ENCODE measurements at places on chromosomes 11 and 22. TPM values are rescaled to one million over a fixed set of nuclear protein-coding genes. Genes with fewer than 3 reads are reported as not detected.
A peak's percentile ranks its signal among the peaks of the same experiment; 100 is the strongest.

- DNase-seq, result no peak
- no peaks in the 10 kb centered on the region for H3K4me1 ChIP-seq
Measured at GRCh38 chr11:122861631-122862030, 20.9 kb upstream of the JHY start.

DNA sequence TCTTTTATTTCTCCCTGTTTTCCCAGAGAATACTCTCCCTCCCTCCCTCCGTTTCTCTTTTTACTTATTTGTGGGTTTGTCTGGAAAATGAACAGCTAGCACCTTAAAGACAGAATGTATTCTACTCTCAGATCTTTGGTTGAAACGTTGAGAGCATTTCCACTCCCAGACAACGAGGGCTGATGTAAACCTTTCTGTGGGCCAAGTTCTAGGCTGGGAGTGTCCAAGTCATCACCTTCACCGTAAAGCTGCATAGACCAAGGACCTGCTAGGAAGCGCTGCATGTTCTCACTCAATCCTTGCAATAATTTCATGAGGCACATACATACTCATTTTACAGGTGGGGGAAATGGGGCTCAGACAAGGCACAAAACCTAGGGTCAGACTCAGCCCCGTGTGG is 32.4 kb downstream of the MYH9 start:
- no peaks in the 10 kb centered on the region for H3K27me3 ChIP-seq
- peak overlapping the region; percentile 76 for H3K27ac ChIP-seq
- H3K36me3 ChIP-seq, result no peaks in the 10 kb centered on the region
- DNase-seq, result no peak
- peaks cover 71% of the 10 kb centered on the region for H3K4me1 ChIP-seq
- peak overlapping the region; percentile 32 for H3K4me3 ChIP-seq

- no peaks in the 10 kb centered on the region for H3K36me3 ChIP-seq
- DNase-seq, result no peak
- no peak overlapping the region for H3K4me3 ChIP-seq
- H3K27me3 ChIP-seq, result no peaks in the 10 kb centered on the region
- no peak overlapping the region for H3K27ac ChIP-seq
Measured at GRCh38 chr11:2777386-2777785, 77.6 kb upstream of the KCNQ1OT1 start.

DNA sequence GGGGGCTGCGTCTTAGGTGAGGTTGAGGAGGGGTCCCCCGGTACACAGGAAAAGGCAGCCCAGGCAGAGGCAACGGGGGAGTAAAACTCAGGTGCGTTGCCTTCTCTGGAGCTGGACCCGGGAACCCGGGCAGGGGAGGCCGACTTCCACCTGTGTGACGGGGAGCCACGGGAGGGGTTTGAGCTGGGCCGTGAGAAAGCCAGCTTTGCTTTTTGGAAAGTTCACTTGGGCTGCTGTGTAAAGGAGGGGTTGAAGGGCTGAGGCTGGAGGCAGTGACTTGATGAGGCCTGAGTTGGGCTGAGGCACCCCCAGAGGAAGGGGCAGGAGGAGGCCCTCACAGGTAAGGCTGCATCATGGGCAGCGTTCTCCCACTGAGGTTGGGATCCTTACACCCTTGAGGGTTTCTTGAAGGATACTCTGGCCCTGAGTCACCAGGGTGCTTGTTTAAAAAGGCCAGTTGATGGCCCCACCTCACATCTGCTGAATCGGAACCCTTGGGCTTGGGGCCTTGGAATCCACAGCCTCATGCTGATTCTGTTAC is 47.2 kb downstream of the CHRDL2 start:
- H3K27me3 ChIP-seq, result no peaks in the 10 kb centered on the region
- H3K4me1 ChIP-seq, result peaks cover 19% of the 10 kb centered on the region
- H3K36me3 ChIP-seq, result no peaks in the 10 kb centered on the region

DNA sequence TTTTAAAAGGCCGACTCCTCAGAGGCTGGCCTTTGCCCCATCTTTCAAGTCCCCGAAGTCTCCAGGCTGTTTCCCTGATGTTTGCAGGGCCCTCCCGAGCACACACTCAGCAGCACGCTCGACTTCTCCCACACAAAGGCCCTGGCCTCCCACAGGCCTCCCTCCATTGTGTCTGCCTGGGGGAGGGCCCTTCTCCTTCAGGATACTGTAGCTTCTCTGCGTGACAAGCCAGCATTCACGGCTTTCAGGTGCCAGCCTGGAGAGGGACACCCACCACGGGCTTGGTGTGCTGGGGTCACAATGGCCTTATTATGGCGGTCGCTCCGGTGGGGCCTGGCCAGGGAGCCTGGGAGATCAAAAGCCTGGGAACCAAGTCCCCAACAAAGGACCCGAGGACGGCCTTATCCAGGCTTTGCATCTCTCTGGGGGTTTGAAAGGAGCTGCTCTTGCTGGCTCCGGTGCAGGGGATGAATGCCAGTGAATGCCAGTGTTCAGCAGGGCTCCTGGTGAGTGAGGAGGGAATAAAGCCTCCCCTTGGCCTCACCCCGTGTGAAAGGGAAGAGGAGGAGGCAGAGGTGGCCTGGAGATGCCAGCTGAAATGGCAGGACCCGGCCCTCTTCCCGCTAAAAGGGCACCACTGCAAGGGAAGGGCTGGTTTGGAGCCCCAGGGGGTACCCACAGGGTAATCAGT is 55.0 kb downstream of the TRAF6 start:
- peak overlapping the region; percentile 64 for H3K27ac ChIP-seq
- no peaks in the 10 kb centered on the region for H3K36me3 ChIP-seq
- H3K27me3 ChIP-seq, result no peaks in the 10 kb centered on the region
- peaks cover 17% of the 10 kb centered on the region for H3K4me1 ChIP-seq
- DNase-seq, result no peak

GRCh38 chr11:12534549-12534948 is 139.7 kb upstream of the TEAD1 start:
- H3K4me3 ChIP-seq, result no peak overlapping the region
- no peak for DNase-seq
- H3K27ac ChIP-seq, result no peak overlapping the region
- peaks cover 3% of the 10 kb centered on the region for H3K4me1 ChIP-seq
- no peaks in the 10 kb centered on the region for H3K27me3 ChIP-seq

- no peak for DNase-seq
- H3K36me3 ChIP-seq, result no peaks in the 10 kb centered on the region
- no peaks in the 10 kb centered on the region for H3K4me1 ChIP-seq
- H3K27me3 ChIP-seq, result no peaks in the 10 kb centered on the region
- H3K27ac ChIP-seq, result no peak overlapping the region
- no peak overlapping the region for H3K4me3 ChIP-seq
Measured at GRCh38 chr11:70737816-70738630, 339.7 kb downstream of the CTTN start.

The APOL1 gene
- 6.0 TPM for polyA plus RNA-seq

The GRAMD1B gene
- polyA plus RNA-seq, result 0.74 TPM

The TPBGL gene
- 0.01 TPM for polyA plus RNA-seq

DNA sequence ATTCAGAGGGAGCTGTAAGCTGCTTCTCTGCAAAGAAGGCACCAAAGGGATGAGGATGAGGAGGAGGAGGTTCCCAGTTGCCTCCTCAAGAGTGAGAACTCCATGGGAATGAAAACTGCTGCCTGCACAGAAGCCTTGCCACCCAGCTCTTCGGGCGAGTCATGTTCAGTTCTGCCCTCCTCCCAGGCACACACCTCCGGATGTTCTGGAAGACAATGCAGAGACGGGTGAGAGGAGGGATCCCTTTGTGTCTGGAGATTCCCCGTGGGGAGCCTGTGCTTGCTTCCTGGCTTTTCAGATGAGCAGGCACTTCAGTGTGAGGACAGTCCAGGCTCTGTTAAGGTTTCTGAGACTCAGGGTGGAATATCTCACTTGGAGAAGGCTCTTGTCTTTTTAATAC is 295.6 kb downstream of the DDX10 start:
- H3K27me3 ChIP-seq, result no peaks in the 10 kb centered on the region
- H3K36me3 ChIP-seq, result no peaks in the 10 kb centered on the region

- DNase-seq, result no peak
- no peak overlapping the region for H3K27ac ChIP-seq
- no peaks in the 10 kb centered on the region for H3K36me3 ChIP-seq
- H3K4me1 ChIP-seq, result no peaks in the 10 kb centered on the region
- H3K4me3 ChIP-seq, result no peak overlapping the region
Measured at GRCh38 chr11:126512741-126513715, 157.5 kb downstream of the ST3GAL4 start.

DNA sequence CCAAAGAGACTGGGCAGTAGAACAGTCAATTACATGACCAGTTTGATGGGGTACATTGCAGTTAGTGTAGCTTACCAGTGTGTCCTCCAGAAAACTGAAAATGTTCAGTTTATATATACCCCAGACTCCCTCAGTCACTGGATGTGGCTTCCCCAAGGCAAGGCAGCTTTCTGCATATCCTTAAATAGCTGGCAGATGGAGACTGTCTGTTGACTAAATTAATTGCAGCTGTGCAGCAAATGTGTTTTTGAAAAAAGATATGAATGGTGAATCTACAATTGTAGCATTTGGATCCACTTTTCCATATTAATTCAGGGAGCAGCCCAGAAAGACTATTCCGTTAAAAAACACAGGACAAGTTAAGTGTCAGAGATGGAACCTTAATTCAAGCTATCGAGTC is 565.1 kb upstream of the CCDC179 start:
- no peaks in the 10 kb centered on the region for H3K4me1 ChIP-seq
- no peaks in the 10 kb centered on the region for H3K36me3 ChIP-seq
- no peak for DNase-seq
- H3K27ac ChIP-seq, result no peak overlapping the region
- no peak overlapping the region for H3K4me3 ChIP-seq

The KRTAP5-7 gene
- not detected for polyA plus RNA-seq

DNA sequence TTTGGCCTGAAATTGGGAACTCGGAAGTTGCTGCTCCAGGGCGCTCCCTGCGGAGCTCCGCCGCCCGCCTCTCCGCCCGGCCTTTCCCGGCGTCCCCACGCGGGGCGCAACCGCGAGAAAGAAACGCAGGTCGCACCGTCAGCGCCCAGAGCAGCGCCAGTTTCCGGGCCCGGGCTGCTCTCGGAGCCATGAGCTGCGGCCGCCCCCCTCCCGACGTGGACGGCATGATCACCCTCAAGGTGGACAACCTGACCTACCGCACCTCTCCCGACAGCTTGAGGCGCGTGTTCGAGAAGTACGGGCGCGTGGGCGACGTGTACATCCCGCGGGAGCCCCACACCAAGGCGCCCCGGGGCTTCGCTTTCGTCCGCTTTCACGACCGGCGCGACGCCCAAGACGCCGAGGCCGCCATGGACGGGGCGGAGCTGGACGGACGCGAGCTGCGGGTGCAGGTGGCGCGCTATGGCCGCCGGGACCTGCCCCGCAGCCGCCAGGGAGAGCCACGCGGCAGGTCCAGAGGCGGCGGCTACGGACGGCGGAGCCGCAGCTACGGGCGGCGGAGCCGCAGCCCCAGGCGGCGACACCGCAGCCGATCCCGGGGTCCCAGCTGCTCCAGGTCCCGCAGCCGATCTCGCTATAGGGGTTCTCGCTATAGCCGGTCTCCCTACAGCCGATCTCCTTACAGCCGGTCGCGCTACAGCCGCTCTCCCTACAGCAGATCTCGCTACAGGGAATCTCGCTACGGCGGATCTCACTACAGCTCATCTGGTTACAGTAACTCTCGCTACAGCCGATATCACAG is 521 bp downstream of the SRSF8 start:
- peaks cover 12% of the 10 kb centered on the region for H3K4me1 ChIP-seq
- H3K27ac ChIP-seq, result peak overlapping the region; percentile 93
- H3K27me3 ChIP-seq, result no peaks in the 10 kb centered on the region

The SLC37A2 gene
- 0.30 TPM for polyA plus RNA-seq

GRCh38 chr11:8357505-8357888 is 93.8 kb upstream of the LMO1 start:
- no peaks in the 10 kb centered on the region for H3K36me3 ChIP-seq
- H3K4me1 ChIP-seq, result no peaks in the 10 kb centered on the region
- DNase-seq, result no peak
- no peak overlapping the region for H3K27ac ChIP-seq
- H3K27me3 ChIP-seq, result peaks cover 18% of the 10 kb centered on the region

GRCh38 chr11:45872651-45873356 is 12.6 kb upstream of the MAPK8IP1 start:
- H3K4me1 ChIP-seq, result no peaks in the 10 kb centered on the region
- no peaks in the 10 kb centered on the region for H3K27me3 ChIP-seq
- DNase-seq, result peak; percentile 66
- H3K36me3 ChIP-seq, result peaks cover 10% of the 10 kb centered on the region
- H3K27ac ChIP-seq, result no peak overlapping the region

GRCh38 chr11:36306888-36307287 is 10.8 kb downstream of the PRR5L start:
- H3K4me1 ChIP-seq, result no peaks in the 10 kb centered on the region
- no peaks in the 10 kb centered on the region for H3K27me3 ChIP-seq
- no peaks in the 10 kb centered on the region for H3K36me3 ChIP-seq

DNA sequence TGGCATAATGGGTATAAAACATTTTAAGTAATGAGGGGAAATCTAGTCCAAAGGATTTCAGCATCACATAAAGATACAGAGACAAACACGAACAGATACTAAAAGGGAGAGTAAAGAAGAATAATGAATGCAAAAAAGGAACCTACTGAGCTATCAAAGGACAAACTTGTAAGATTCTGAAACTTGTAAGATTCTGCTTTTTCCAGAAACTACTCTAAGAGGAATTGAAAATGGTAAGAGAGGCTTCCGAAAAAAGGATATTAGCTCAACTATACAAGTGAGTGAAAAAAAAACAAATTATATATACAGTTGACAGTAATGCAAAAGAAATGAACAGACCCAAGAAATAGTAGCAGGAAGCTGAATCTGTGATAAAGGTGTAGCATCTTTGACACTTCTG is 37.7 kb downstream of the POLD3 start:
- H3K36me3 ChIP-seq, result peaks cover 3% of the 10 kb centered on the region
- H3K4me3 ChIP-seq, result no peak overlapping the region
- H3K4me1 ChIP-seq, result peaks cover 4% of the 10 kb centered on the region
- no peak for DNase-seq

DNA sequence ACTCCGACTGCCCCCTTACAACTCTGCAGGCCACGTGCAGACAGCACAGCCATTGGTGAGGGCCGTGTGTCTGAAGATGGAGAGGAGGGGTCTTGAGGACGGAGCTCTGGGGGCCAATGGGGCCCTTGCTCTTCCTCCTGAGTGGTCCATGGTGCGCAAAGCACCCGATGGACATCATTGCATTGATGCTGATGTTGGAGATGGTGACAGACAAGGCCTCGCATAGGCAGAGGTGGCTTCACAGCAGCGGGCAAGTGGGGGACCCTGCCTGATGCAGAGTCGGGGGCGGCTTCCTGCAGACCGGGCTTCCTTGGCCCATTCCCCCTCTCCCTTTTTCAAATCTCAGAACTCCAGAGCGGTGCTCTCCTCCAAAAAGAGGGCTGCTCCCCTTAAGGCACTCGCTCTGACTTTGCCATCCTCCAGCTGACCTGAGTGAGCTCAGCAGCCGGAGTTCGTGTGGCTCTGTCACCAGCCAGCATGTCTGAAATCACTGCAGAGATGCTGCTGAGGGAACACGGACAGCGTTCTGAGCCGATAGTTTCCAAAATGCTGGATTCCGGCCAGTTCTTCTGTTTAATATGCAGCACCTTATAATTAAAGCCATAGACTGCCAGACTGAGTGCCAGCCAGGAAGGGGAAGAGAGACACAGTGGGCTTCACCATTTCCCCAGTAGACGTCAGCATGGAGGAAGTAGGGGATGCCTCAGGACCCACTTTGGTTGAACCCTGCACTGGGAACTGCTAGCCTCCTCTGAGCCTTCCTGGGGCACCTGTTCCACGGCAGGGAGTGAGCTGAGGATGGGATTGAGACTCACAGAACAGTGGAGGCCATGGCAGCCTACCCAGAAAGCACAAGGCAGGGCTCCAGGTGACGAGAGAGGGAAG is 278.2 kb downstream of the BRD1 start:
- no peaks in the 10 kb centered on the region for H3K27me3 ChIP-seq
- H3K4me1 ChIP-seq, result no peaks in the 10 kb centered on the region
- no peak for DNase-seq
- H3K27ac ChIP-seq, result no peak overlapping the region
- no peaks in the 10 kb centered on the region for H3K36me3 ChIP-seq

The IL17REL gene
- polyA plus RNA-seq, result not detected

GRCh38 chr22:20952544-20953341 is 14.3 kb upstream of the AIFM3 start:
- no peak overlapping the region for H3K4me3 ChIP-seq
- no peak overlapping the region for H3K27ac ChIP-seq
- no peak for DNase-seq
- no peaks in the 10 kb centered on the region for H3K27me3 ChIP-seq
- peaks cover 8% of the 10 kb centered on the region for H3K4me1 ChIP-seq

The FDXACB1 gene
- polyA plus RNA-seq, result 0.57 TPM
